Endodermal cell (in vitro differentiated cells): ENCODE measurements at places on chromosomes 11 and 22.

GRCh38 chr11:58059007-58059350 lies 28.2 kb downstream of the OR6Q1 start:
- H3K4me1 ChIP-seq, result peaks cover 28% of the 10 kb centered on the region
- peak overlapping the region; percentile 88 for H3K27ac ChIP-seq
- peak; percentile 70 for DNase-seq

DNA sequence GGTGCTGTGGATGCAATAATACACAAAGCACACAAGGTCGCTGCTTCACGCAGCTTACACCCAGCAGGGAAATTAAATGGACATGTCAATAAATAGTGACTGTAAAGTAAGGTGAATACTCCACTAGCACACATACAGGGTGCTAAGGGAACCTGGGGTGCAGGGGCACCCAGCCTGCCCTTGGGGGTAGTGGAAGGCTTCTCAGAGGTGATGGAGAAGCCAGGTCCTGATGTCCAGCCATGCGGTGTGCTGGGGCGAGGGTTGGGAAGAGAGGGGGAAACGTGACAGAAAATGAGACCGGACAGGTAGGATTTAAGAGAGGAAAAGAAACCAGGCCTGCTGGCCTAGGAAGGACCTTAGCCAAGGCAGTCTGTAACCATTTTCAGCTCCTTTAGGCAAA lies 200.5 kb downstream of the GRIK4 start:
- no peaks in the 10 kb centered on the region for H3K36me3 ChIP-seq
- H3K27me3 ChIP-seq, result no peaks in the 10 kb centered on the region
- H3K4me3 ChIP-seq, result no peak overlapping the region
- no peak overlapping the region for H3K27ac ChIP-seq

DNA sequence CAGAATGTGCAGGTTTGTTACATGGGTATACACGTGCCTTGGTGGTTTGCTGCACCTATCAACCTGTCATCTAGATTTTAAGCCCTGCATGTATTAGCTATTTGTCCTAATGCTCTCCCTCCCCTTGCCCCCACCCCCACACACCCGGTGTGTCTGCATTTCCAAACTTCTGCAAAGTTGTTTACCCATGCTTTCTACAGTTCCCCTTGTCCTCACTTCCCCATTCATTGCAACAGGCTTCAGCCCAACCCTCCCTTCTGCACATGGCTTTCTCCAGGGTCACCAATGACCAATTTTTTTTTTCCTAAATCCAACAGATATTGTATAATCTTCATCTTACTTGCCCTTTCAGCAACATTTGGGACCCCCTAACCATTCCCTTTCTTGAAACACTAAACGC lies 32.0 kb upstream of the NUP50 start:
- H3K4me3 ChIP-seq, result no peak overlapping the region
- no peak for DNase-seq
- no peaks in the 10 kb centered on the region for H3K27me3 ChIP-seq
- H3K4me1 ChIP-seq, result no peaks in the 10 kb centered on the region
- peaks cover 16% of the 10 kb centered on the region for H3K36me3 ChIP-seq
- H3K27ac ChIP-seq, result no peak overlapping the region

GRCh38 chr22:27892811-27893210 lies 26.2 kb downstream of the PITPNB start:
- H3K27ac ChIP-seq, result no peak overlapping the region
- no peaks in the 10 kb centered on the region for H3K4me1 ChIP-seq
- no peak overlapping the region for H3K4me3 ChIP-seq
- H3K36me3 ChIP-seq, result peaks cover 88% of the 10 kb centered on the region

- no peaks in the 10 kb centered on the region for H3K27me3 ChIP-seq
- H3K36me3 ChIP-seq, result peaks cover 29% of the 10 kb centered on the region
- no peak overlapping the region for H3K27ac ChIP-seq
- DNase-seq, result no peak
- no peaks in the 10 kb centered on the region for H3K4me1 ChIP-seq
- no peak overlapping the region for H3K4me3 ChIP-seq
Observed at GRCh38 chr11:43427971-43428370, 69.3 kb downstream of the TTC17 start.

DNA sequence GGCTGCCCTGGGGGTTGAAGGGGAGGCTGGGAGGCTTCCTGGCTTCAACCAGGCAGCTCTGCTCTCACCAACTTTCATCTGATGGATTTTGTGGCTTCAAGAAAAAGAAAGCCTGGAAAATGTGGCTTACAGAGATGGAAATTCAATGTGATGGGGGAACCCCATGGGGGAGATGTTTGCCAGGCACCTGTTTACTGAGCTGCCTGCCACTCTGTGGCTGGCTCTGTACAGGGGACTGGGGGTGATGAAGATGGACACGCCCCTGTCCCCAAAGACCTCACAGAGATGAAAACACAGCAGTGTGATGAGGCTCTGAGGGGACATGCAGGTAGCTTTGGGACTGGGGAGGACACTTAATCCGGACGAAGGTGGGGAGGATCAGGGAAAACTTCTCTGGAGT lies 10.1 kb downstream of the TMEM258 start:
- peaks cover 42% of the 10 kb centered on the region for H3K36me3 ChIP-seq
- no peak for DNase-seq
- no peak overlapping the region for H3K4me3 ChIP-seq
- H3K27me3 ChIP-seq, result no peaks in the 10 kb centered on the region

GRCh38 chr11:28697920-28698827 lies 590.0 kb downstream of the METTL15 start:
- H3K4me1 ChIP-seq, result no peaks in the 10 kb centered on the region
- no peaks in the 10 kb centered on the region for H3K27me3 ChIP-seq
- no peak overlapping the region for H3K27ac ChIP-seq

- H3K4me3 ChIP-seq, result no peak overlapping the region
- no peak for DNase-seq
- no peaks in the 10 kb centered on the region for H3K36me3 ChIP-seq
- no peak overlapping the region for H3K27ac ChIP-seq
- no peaks in the 10 kb centered on the region for H3K27me3 ChIP-seq
- H3K4me1 ChIP-seq, result no peaks in the 10 kb centered on the region
Observed at GRCh38 chr11:80899381-80899780, 1458.6 kb upstream of the TENM4 start.

DNA sequence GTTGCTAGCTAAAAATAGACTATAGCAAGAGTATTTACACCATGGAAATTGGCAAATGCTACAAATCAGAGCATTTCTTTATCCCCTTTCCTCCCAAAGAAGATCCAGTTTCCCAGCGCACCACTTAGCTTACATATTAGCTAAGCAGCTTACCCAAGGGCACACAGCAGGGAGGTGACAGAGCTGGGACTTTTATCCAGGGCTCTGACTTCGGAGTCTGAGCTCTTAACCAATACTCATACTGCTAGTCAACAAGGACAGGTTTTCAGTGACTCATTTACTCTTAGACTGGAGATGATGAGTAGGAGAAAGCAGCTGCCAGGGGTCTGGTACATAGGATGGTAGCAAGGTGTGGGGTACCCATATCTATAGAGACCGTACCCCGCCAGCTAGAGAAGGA lies 38.4 kb downstream of the NAV2 start:
- no peak overlapping the region for H3K4me3 ChIP-seq
- DNase-seq, result no peak
- H3K36me3 ChIP-seq, result no peaks in the 10 kb centered on the region
- peaks cover 6% of the 10 kb centered on the region for H3K27me3 ChIP-seq

GRCh38 chr11:2739531-2740274 lies 39.9 kb upstream of the KCNQ1OT1 start:
- H3K4me1 ChIP-seq, result peaks cover 8% of the 10 kb centered on the region
- no peak overlapping the region for H3K27ac ChIP-seq
- H3K27me3 ChIP-seq, result no peaks in the 10 kb centered on the region
- no peak overlapping the region for H3K4me3 ChIP-seq

DNA sequence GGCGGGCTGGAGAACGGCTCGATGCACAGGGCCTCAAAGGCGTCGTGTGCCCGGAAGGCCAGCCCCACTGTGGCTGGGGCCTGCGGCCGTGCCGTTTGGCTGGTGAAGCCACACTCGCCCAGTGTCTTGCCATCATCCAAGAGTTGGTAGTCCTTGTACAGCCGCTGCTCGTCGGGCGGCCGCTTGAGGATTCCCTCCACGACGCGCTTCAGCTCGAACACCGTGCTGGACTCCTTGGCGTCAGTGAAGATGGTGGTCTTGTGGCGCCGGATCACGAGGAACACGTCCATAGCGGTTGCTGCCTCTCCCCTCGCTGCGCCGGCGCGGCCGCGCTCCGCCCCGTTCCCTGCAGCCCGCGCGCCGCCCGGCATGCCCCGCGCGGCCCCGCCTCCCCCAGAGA lies 30.3 kb upstream of the PRDM10 start:
- no peaks in the 10 kb centered on the region for H3K4me1 ChIP-seq
- DNase-seq, result no peak
- H3K27ac ChIP-seq, result no peak overlapping the region
- no peak overlapping the region for H3K4me3 ChIP-seq
- H3K27me3 ChIP-seq, result no peaks in the 10 kb centered on the region
- no peaks in the 10 kb centered on the region for H3K36me3 ChIP-seq

DNA sequence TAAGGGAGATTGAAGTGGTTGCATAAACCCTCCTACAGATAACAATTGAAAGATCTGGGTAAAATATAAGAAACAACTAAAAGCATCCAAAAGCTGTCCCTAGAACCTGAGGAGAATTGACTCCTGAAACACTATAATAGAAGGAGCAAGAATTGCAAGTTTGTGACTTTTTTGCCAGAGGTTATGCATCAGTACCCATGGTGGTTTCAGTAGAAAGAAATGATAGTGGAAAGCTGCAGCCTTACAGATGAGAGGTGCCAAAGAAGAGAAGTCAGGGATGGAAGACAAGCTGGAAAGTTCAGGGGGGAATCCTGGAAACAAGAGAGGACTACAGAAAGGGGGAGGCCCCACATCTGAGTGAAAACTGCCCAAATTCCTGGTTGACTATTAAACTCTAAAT lies 80.7 kb downstream of the PACS1 start:
- H3K36me3 ChIP-seq, result peaks cover 15% of the 10 kb centered on the region
- H3K27ac ChIP-seq, result peak overlapping the region; percentile 8
- H3K4me1 ChIP-seq, result peaks cover 6% of the 10 kb centered on the region
- H3K27me3 ChIP-seq, result no peaks in the 10 kb centered on the region
- no peak for DNase-seq

- H3K27me3 ChIP-seq, result peaks cover 11% of the 10 kb centered on the region
- no peaks in the 10 kb centered on the region for H3K36me3 ChIP-seq
- no peak overlapping the region for H3K4me3 ChIP-seq
- no peaks in the 10 kb centered on the region for H3K4me1 ChIP-seq
- DNase-seq, result no peak
- no peak overlapping the region for H3K27ac ChIP-seq
Observed at GRCh38 chr22:43465291-43466015, 53.6 kb downstream of the MPPED1 start.

GRCh38 chr22:46196278-46196677 lies 46.0 kb downstream of the PPARA start:
- H3K36me3 ChIP-seq, result no peaks in the 10 kb centered on the region
- peaks cover 3% of the 10 kb centered on the region for H3K4me1 ChIP-seq
- no peak overlapping the region for H3K27ac ChIP-seq

DNA sequence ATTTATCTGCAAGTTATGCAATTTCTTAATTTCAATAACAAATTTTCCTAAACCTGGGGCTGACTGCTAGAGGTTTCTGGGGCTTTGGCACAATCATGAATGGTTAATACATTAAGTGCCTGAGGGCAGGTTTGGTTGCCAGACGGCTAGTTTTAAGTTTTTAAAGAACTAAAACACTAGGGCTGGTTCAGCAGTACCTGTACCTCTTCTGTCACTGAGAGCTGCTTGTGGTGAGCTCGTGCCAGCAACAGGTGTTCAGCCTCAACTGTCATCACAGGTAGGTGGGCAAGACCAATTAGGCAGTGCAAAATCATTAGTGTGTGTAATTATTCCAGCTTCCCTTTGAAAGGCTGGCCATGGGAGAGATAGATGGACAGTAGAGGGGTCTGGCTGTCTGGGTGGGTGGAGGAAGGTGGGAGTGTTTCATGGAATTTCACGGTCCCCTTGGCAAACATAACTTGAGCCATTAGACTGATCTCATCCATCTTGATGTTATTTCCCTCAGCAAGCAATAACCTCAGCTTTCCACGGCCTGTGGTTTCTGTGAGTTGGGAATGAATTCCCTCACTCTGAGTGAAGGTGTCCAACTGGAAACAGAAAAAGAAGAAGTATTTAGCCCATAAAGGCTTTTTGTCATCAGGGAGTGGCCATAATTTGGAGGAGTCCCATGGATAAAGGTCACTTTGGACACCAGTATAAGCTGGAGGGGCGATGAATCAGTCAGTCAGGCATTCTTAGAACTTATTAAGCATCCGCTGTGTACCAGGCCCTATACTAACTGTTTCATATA lies 114.8 kb downstream of the SNX19 start:
- no peak overlapping the region for H3K27ac ChIP-seq
- no peak overlapping the region for H3K4me3 ChIP-seq
- H3K27me3 ChIP-seq, result no peaks in the 10 kb centered on the region
- H3K36me3 ChIP-seq, result no peaks in the 10 kb centered on the region
- no peaks in the 10 kb centered on the region for H3K4me1 ChIP-seq
- no peak for DNase-seq

- H3K27ac ChIP-seq, result no peak overlapping the region
- H3K4me1 ChIP-seq, result no peaks in the 10 kb centered on the region
- no peak overlapping the region for H3K4me3 ChIP-seq
- no peak for DNase-seq
- H3K36me3 ChIP-seq, result no peaks in the 10 kb centered on the region
Observed at GRCh38 chr11:46112961-46113607, 8.2 kb downstream of the PHF21A start.

DNA sequence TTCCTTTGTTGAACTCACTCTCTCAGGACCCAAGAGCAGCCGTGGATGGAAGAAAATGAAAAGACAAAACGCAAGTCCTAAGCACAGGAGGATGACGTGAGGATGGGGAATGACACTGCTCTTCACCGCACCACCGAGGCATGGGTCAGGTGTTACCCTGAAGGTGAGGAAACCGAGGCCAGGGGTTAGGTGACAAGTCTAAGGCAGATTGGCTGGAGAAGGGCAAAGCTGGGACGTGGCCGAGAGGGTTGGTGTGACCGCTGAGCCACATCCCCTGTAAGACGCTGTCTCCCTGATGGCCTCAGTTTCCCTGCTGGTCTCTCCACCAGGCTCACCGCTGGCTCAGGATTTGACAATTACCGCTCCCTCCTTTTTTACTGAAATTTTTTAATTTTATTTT lies 284.4 kb downstream of the CTTN start:
- H3K4me3 ChIP-seq, result no peak overlapping the region
- H3K36me3 ChIP-seq, result no peaks in the 10 kb centered on the region
- H3K27ac ChIP-seq, result no peak overlapping the region
- no peaks in the 10 kb centered on the region for H3K27me3 ChIP-seq
- H3K4me1 ChIP-seq, result no peaks in the 10 kb centered on the region
- DNase-seq, result no peak

GRCh38 chr11:72007089-72007476 lies 8.4 kb downstream of the IL18BP start:
- H3K27ac ChIP-seq, result no peak overlapping the region
- DNase-seq, result no peak
- H3K27me3 ChIP-seq, result no peaks in the 10 kb centered on the region
- peaks cover 78% of the 10 kb centered on the region for H3K36me3 ChIP-seq
- no peak overlapping the region for H3K4me3 ChIP-seq

- no peaks in the 10 kb centered on the region for H3K27me3 ChIP-seq
- no peaks in the 10 kb centered on the region for H3K36me3 ChIP-seq
- peak; percentile 83 for DNase-seq
- peak overlapping the region; percentile 1 for H3K27ac ChIP-seq
- no peak overlapping the region for H3K4me3 ChIP-seq
- H3K4me1 ChIP-seq, result peaks cover 4% of the 10 kb centered on the region
Observed at GRCh38 chr22:27780161-27780575, 21.4 kb downstream of the MN1 start.

- H3K27ac ChIP-seq, result no peak overlapping the region
- no peaks in the 10 kb centered on the region for H3K4me1 ChIP-seq
- H3K4me3 ChIP-seq, result no peak overlapping the region
- DNase-seq, result peak; percentile 35
Observed at GRCh38 chr22:46796566-46797195, 34.2 kb downstream of the TBC1D22A start.
